Mesenchymal stem cell (in vitro differentiated cells and primary cell): ENCODE measurements at places on chromosomes 4 and X.

- DNase-seq, result peak; percentile 42
- H3K4me1 ChIP-seq, result no peaks in the 10 kb centered on the region
- no peak overlapping the region for H3K27ac ChIP-seq
- no peaks in the 10 kb centered on the region for H3K36me3 ChIP-seq
- peaks cover 13% of the 10 kb centered on the region for H3K27me3 ChIP-seq
Observed at GRCh38 chr4:41693629-41694028, 54.9 kb downstream of the PHOX2B start.

- H3K36me3 ChIP-seq, result no peaks in the 10 kb centered on the region
- H3K4me3 ChIP-seq, result no peak overlapping the region
Observed at GRCh38 chrX:31268359-31268758, 196.5 kb upstream of the FTHL17 start.

GRCh38 chr4:6689506-6689960 lies 4.1 kb upstream of the S100P start:
- H3K4me3 ChIP-seq, result peak overlapping the region; percentile 50
- peaks cover 3% of the 10 kb centered on the region for H3K27me3 ChIP-seq
- no peak for DNase-seq
- H3K27ac ChIP-seq, result peak overlapping the region; percentile 80
- H3K4me1 ChIP-seq, result peaks cover 30% of the 10 kb centered on the region

- DNase-seq, result no peak
- H3K27me3 ChIP-seq, result no peaks in the 10 kb centered on the region
Observed at GRCh38 chrX:71604796-71605568, 13.3 kb downstream of the CXCR3 start.

DNA sequence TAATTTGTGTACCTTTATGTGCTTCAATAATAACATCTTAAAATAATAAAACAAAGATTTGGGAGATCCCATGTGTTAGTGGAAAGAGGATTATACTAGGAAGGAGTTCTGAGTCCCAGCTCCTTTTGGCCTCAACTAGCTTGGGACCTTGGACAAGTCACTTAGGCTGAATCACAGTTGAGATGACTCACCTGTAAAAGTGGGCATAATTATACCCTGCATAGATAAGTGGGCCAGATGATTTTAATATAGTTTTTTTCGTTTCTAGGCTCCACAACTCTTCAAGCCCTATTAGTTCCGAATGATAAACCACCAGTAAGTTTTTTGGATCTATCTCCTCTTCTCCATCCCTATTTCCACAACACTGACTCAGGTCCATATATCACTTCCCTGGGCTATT lies 131.8 kb downstream of the ENOX2 start:
- no peaks in the 10 kb centered on the region for H3K27me3 ChIP-seq
- no peak overlapping the region for H3K27ac ChIP-seq
- peaks cover 2% of the 10 kb centered on the region for H3K4me1 ChIP-seq
- peak; percentile 11 for DNase-seq
- no peak overlapping the region for H3K4me3 ChIP-seq

- H3K27me3 ChIP-seq, result no peaks in the 10 kb centered on the region
- H3K4me3 ChIP-seq, result no peak overlapping the region
- no peak for DNase-seq
Observed at GRCh38 chr4:78437608-78438088, 113.9 kb upstream of the ANXA3 start.

GRCh38 chr4:60952921-60953320 lies 247.2 kb upstream of the ADGRL3 start:
- DNase-seq, result no peak
- no peak overlapping the region for H3K4me3 ChIP-seq
- no peaks in the 10 kb centered on the region for H3K27me3 ChIP-seq
- no peaks in the 10 kb centered on the region for H3K4me1 ChIP-seq
- no peak overlapping the region for H3K27ac ChIP-seq

DNA sequence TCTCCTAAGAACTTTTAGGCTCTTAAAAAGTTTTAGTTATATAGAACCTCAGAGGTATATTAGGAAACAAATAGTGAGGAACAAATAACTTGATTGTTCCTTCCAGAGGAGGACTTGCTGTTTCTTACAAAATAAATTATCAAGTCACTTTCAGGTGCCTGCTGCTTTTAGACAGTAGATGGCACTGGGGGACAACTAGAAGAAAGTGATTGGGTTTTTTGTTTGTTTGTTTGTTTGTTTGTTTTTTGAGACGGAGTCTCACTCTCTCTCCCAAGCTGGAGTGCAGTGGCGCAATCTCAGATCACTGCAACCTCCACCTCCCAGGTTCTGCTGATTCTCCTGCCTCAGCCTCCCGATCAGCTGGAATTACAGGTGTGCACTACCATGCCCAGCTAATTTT lies 35.4 kb upstream of the CDKL5 start:
- no peaks in the 10 kb centered on the region for H3K36me3 ChIP-seq
- H3K27ac ChIP-seq, result no peak overlapping the region
- no peak overlapping the region for H3K4me3 ChIP-seq
- no peak for DNase-seq
- no peaks in the 10 kb centered on the region for H3K27me3 ChIP-seq
- peaks cover 4% of the 10 kb centered on the region for H3K4me1 ChIP-seq
